ENCODE measurements at places on chromosomes 5 and 9. TPM values are rescaled to one million over a fixed set of nuclear protein-coding genes. Genes with fewer than 3 reads are reported as not detected.

PCDHGA6 gene
- total RNA-seq, result 0.07 TPM

SAXO1 gene
- total RNA-seq, result not detected

CLPTM1L gene
- 98.4 TPM for total RNA-seq

HCN1 gene
- 0.10 TPM for total RNA-seq

ASPN gene
- total RNA-seq, result not detected

All from HCT116 (cell line).